ENCODE measurements at places on chromosomes 1 and 21.

DNA sequence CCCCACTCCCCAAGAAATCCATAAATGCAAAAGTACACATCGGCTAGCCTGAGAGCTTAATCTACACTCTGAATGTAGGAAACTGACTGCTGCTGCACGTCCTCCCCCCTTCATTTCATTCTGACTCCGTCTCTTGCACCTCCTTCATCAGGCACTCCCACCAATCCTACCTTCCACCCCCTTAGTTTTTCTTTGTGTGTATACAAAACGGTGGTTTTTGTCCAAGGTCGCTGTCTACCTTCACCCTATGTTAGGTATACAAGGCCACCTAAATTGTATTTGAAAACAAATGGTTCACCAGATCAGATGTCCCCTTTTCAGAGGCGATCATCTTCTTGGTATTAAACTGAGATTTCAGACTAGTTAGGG is 1.9 kb downstream of the WDR26 start:
- H3K4me1 ChIP-seq: peaks cover 46% of the 10 kb centered on the region
- DNase-seq: peak; percentile 48

GRCh38 chr1:221294242-221294641 is 415.0 kb downstream of the HLX start:
- H3K36me3 ChIP-seq: no peaks in the 10 kb centered on the region
- H3K4me1 ChIP-seq: no peaks in the 10 kb centered on the region
- DNase-seq: no peak
- H3K27me3 ChIP-seq: no peaks in the 10 kb centered on the region
- H3K27ac ChIP-seq: no peak overlapping the region
- no peak overlapping the region for H3K4me3 ChIP-seq

- no peak for DNase-seq
- H3K4me1 ChIP-seq: no peaks in the 10 kb centered on the region
Observed at GRCh38 chr21:38830671-38831525, 25.2 kb downstream of the ETS2 start.

- no peak for DNase-seq
- no peak overlapping the region for H3K27ac ChIP-seq
- no peaks in the 10 kb centered on the region for H3K4me1 ChIP-seq
Observed at GRCh38 chr1:167126811-167127210, 32.9 kb downstream of the STYXL2 start.

DNA sequence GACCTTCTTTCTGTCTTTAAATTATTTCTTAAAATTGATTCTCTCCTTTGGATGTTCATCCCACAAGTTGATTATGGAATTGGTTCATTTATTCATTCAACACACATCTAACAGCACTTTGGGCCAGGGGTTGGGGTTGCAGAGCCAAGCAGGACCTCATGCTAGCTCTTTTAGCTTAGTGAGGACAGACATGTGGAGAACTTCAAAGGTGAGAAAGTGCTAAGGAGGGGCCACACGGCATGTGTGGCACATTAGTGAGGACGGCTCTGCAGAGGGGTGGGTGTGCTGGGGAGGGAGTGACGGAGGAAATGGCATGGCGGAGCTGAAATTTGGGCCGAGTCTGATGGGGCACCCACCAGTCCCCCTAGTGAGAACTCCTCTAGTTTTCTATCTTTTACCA is 32.5 kb upstream of the VASH2 start:
- H3K36me3 ChIP-seq: no peaks in the 10 kb centered on the region
- no peak overlapping the region for H3K4me3 ChIP-seq
- H3K4me1 ChIP-seq: no peaks in the 10 kb centered on the region
- no peak for DNase-seq
- no peaks in the 10 kb centered on the region for H3K27me3 ChIP-seq

DNA sequence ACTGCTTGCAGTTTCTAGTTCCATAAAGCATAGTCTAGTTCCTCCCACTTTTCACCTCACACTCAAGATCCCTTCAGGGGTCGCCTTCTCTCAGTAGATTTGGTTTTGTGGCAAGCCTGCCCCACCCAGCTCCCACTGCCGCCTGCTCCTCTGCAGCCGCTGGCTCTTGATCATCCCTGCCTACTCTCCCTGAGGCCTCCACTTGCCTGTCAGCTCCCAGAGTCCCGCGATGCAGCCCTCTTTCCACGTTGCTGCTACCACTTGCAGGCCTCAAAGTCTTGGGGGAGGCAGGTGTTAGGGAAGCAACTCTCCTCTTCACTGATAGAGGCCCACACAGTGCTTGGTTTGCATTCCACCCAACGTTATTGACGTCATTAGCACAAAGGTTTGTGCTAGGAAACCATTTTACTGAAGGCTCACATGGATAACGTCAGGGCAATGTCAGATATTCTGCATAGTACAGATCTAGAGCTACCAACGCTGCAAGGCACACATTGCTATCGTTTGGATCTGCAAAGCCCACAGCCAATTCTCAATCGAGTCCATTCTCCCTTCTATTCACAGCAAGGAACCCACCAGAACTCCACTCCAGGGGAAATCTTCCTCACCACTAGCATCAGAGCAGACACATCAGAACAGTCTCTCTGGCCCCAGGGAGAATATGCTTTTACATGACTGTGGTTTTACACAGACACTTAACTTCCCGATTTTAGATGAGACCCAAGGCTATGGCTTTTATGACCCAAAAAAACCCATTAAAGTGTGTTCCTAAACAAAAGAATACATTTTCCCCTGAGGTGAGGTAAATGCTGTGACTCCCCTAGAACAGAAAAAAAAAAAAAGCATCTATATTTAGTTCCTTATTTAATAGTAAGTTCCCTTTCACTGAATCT is 519.5 kb upstream of the CAMK1G start:
- no peak overlapping the region for H3K27ac ChIP-seq
- no peak for DNase-seq
- no peaks in the 10 kb centered on the region for H3K4me1 ChIP-seq

- no peak for DNase-seq
- no peak overlapping the region for H3K27ac ChIP-seq
- H3K36me3 ChIP-seq: no peaks in the 10 kb centered on the region
- H3K4me1 ChIP-seq: peaks cover 12% of the 10 kb centered on the region
Observed at GRCh38 chr1:63663301-63663700, 70.1 kb downstream of the PGM1 start.

DNA sequence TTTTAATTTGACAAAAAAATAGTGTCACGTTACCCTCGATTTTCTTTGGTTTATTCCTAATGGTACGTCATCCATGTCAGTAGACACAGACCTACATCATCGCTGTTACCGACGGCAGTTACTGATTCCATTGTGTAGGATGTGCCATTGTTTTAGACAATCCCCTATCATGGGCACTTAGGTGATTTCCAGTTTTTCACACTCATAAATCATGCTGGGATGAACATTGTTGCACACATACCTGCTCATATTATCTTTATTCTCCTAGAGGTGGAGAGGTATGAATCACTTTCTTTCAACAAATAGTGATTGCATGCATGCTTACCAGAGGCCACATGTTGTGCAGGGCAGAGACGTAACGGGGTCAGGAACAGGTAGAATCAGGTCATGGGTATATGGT is 79.7 kb upstream of the EFHD2 start:
- H3K27me3 ChIP-seq: no peaks in the 10 kb centered on the region
- H3K4me3 ChIP-seq: no peak overlapping the region
- no peak overlapping the region for H3K27ac ChIP-seq
- no peaks in the 10 kb centered on the region for H3K36me3 ChIP-seq

DNA sequence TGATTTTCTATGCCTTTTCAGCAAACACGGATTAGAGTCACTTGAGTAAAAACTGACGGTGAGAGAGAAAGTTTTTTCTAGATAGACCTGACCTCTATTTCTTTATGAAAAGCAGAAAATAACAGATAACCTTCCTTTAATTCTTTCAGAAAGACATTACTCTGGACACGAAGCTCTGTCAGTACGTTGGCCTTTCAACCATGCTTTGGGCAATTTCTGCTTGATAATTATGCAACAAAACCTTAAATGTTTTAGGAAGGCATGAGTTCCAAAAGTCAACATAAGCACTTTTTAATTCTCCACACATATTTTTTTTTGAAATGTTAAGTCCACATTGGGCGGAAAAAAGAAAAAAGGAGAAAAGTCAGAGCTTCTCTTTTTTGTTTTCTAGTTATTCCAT is 137.8 kb downstream of the AKT3 start:
- DNase-seq: no peak
- no peak overlapping the region for H3K4me3 ChIP-seq

GRCh38 chr1:180231506-180231921 is 1.4 kb downstream of the LHX4 start:
- DNase-seq: peak; percentile 29
- peaks cover 25% of the 10 kb centered on the region for H3K4me1 ChIP-seq
- no peak overlapping the region for H3K4me3 ChIP-seq
- H3K27me3 ChIP-seq: peaks cover 92% of the 10 kb centered on the region
- H3K36me3 ChIP-seq: no peaks in the 10 kb centered on the region

- H3K4me3 ChIP-seq: no peak overlapping the region
- DNase-seq: no peak
- no peaks in the 10 kb centered on the region for H3K27me3 ChIP-seq
- H3K27ac ChIP-seq: no peak overlapping the region
- H3K36me3 ChIP-seq: no peaks in the 10 kb centered on the region
Observed at GRCh38 chr1:158646465-158646864, 40.0 kb downstream of the SPTA1 start.

GRCh38 chr1:206050655-206051235 is 2.2 kb upstream of the RHEX start:
- DNase-seq: no peak
- no peaks in the 10 kb centered on the region for H3K4me1 ChIP-seq
- H3K4me3 ChIP-seq: no peak overlapping the region
- H3K27me3 ChIP-seq: no peaks in the 10 kb centered on the region

DNA sequence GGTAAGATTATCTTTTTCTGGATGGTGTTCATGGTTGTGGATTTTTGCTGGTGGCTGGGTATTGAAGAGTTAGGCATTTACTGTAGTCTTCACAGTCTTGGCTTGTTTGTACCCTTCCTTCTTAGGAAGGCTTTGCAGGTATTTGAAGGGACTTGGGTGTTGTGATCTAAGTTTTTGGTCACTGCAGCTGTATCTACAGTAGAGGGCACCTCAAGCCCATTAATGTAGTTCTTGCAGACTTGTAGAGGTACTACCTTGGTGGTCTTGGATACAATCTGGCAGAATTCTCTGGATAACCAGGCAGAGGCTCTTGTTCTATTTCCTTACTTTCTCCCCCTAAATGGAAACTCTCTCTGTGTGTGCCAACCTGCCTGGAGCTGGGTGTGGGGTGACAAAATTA is 155.8 kb upstream of the BRINP3 start:
- no peaks in the 10 kb centered on the region for H3K27me3 ChIP-seq
- H3K36me3 ChIP-seq: no peaks in the 10 kb centered on the region
- H3K27ac ChIP-seq: no peak overlapping the region
- H3K4me3 ChIP-seq: no peak overlapping the region

DNA sequence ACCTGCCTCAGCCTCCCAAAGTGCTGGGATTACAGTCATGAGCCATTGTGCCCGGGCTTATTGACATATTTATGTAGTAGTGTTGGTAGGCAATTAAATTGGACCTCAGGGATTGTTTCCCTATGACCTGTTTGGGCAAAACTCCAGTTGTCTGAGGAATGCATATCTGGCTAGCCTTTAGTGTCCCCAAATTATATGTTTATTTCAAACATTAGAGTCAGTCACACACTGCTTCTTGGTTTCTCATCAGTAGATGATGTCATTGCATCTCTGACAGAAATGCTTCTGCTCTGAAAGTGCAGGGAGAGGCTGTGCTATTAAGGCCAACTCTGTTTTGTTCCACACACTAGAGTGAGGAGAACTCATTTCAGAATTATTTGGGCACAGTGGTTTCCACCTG is 12.5 kb downstream of the PIP5K1A start:
- no peak for DNase-seq
- H3K4me1 ChIP-seq: no peaks in the 10 kb centered on the region
- no peak overlapping the region for H3K4me3 ChIP-seq
- no peaks in the 10 kb centered on the region for H3K27me3 ChIP-seq
- peaks cover 9% of the 10 kb centered on the region for H3K36me3 ChIP-seq
- H3K27ac ChIP-seq: no peak overlapping the region

DNA sequence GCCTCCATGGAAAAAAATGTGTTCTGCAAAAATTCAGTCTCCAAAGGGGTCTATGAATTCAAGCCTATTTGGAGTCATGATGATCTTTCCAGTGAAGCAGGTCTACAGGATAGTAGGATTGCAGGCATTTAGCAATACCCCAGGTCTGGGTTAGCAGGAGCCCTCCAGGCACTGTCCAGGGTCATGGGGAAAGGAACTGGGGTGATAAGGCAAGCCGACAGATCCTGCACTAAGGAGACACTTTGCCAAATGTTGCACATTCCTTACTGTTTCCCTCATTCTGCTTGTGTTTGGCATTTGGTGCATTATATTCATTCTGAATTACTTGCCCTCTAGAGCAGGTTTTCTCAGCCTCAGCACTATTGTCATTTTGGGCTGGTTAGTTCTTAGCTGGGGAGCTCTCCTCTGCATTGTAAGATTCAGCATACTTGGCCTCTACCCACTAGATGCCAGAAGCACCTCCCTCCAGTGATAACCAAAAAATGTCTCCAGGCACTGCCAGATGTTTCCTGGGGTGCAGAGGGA is 333.3 kb upstream of the PLXNA2 start:
- no peaks in the 10 kb centered on the region for H3K27me3 ChIP-seq
- H3K4me1 ChIP-seq: no peaks in the 10 kb centered on the region
- no peak overlapping the region for H3K4me3 ChIP-seq

GRCh38 chr1:166811691-166812090 is 27.6 kb upstream of the POGK start:
- H3K36me3 ChIP-seq: no peaks in the 10 kb centered on the region
- H3K27me3 ChIP-seq: no peaks in the 10 kb centered on the region
- no peak for DNase-seq
- no peak overlapping the region for H3K4me3 ChIP-seq
- no peak overlapping the region for H3K27ac ChIP-seq

- no peaks in the 10 kb centered on the region for H3K36me3 ChIP-seq
- H3K27me3 ChIP-seq: no peaks in the 10 kb centered on the region
Observed at GRCh38 chr1:20280906-20281305, 9.8 kb upstream of the VWA5B1 start.

- H3K4me1 ChIP-seq: peaks cover 43% of the 10 kb centered on the region
- H3K27ac ChIP-seq: peak overlapping the region; percentile 82
- no peaks in the 10 kb centered on the region for H3K27me3 ChIP-seq
- H3K36me3 ChIP-seq: no peaks in the 10 kb centered on the region
- no peak overlapping the region for H3K4me3 ChIP-seq
- DNase-seq: peak; percentile 91
Observed at GRCh38 chr1:59143133-59143487, 153.8 kb upstream of the FGGY start.

GRCh38 chr1:29809446-29810120 is 573.3 kb downstream of the PTPRU start:
- no peaks in the 10 kb centered on the region for H3K36me3 ChIP-seq
- no peak for DNase-seq
- no peaks in the 10 kb centered on the region for H3K27me3 ChIP-seq
- no peaks in the 10 kb centered on the region for H3K4me1 ChIP-seq
- H3K4me3 ChIP-seq: no peak overlapping the region
- no peak overlapping the region for H3K27ac ChIP-seq

- H3K36me3 ChIP-seq: no peaks in the 10 kb centered on the region
- no peak for DNase-seq
- H3K27me3 ChIP-seq: no peaks in the 10 kb centered on the region
- no peak overlapping the region for H3K27ac ChIP-seq
- no peak overlapping the region for H3K4me3 ChIP-seq
Observed at GRCh38 chr1:220761688-220762427, 13.7 kb downstream of the MTARC2 start.

Data from endothelial cell of umbilical vein (primary cell).